ENCODE measurements at places on chromosomes 5 and 9.

- no peak for DNase-seq
Measured at GRCh38 chr5:76522103-76522935, 100.9 kb downstream of the F2RL2 start.

DNA sequence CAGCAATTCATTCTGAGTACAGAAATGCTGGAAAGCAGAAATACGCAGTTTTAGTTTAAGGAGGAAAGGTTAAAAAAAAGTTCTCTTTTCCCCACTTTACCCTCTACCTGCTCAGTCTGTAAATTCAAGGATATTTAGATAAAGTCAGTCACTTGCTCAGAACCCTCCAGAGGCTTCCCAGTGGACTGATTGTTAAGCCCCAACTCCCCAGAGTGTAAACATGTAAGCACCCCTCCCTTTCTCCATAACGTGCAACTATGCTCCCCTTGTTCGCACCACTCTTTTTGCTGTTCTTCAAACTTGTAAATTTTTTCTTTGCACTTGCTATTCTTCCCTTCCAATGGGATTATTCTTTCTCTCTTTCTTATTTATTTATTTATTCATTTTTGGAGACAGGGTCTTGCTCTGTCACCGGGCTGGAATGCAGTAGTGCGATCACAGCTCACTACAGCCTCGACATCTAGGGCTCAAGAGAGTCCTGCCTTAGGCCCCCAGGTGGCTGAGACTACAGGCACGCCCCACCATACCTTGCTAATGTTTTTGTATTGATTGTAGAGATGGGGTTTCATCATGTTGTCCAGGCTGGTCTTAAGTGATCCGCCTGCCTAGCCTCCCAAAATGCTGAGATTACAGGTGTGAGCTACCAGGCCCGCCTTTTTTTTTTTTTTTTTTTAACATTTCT is 32.5 kb upstream of the ERBIN start:
- no peak for DNase-seq

DNA sequence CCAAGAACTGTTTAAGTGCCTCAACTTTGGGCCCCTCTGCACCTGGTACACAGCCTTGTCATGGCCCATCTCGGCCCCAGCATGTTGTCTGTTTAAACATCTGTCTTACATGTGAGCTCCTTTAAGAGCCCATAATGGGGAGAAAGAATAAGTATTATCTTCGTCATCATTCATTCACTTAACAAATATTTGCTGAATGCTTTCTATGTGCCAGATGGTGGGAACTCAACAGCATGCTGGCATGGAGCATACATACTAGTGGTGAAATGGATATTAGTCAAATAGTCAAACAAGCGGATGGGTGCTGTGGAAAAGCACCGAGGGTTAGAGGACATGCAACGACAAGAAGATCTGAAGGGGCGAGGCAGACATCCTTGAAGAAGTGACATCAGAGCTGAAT is 54.5 kb downstream of the GABBR2 start:
- peak; percentile 97 for DNase-seq

DNA sequence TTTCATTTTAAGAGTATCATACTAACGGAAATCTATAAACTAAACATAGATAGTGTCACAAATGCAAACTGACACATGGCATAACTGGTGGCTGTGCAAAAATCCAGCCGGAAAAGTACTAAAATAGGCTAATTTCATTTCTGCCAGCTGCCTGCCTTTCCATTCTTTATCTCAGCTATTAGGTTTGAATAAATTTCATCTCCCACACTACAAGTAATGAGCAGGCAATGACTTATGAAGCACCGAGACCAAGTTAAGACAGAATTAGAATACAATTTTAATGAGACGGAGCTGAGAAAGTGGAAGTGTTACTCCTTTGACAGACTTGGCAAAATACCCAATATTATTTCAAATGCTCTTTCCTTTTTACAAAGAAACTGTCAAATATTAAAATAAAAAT is 258.8 kb upstream of the ZNF608 start:
- no peak for DNase-seq

- DNase-seq: no peak
Measured at GRCh38 chr9:33894316-33894715, 77.4 kb downstream of the UBE2R2 start.

DNA sequence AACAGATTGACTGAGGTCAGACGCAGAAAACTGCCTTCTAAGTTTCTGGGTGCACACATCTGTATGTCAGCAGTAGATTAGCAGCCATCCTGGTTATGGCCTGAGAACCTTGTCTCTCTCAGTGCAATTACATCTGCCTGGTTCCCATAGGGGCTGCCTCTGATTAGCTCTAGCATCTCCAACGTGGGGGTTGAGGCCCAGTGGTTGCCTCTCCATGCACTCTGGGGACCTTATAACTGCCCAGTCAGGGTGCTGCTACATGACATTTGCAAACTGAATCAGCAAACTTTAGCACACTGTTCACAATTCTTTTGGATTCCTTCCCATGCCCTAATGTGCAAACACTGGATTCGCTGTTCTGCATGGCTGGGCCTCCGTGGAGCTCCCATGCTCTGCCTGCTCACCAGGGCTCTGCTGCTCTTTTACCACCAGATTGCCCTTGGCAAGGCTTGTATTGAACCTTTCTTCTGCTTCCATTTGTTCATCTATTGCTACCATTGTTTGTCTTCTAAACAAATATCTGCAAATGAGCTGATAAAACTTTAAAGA is 36.2 kb downstream of the SNX18 start:
- no peak for DNase-seq

DNA sequence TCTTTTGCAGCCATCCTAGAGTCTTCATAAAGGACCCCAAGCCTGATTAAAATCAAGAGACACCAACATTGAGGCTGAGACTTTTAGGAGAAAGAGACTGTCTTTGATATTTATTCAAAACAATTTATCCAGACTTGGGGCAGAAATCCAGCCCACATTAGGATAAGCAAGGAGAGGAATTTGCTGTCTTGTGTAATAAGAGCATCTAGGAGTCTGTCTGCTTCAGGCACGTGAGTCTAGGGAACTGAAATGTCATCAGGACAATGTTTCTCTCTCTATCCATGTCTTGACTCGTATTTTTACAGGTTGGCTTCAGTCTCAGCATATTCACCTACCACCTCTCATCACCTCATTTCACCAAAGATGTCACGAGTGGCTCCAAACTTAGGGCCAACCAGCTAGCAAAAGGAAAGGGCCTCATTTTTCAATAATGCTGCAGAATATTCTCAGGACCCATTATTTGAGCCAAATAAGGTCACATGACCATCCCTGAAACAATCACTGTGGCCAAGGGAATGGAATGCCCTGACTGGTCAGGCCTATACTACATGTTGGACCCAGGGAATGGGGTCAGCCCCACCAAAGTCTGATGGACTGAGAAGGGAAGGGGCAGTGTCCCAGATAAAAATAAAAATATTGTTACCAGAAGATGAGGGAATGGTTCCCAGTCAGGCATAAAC is 70.3 kb upstream of the SAP30L start:
- no peak for DNase-seq

- no peak for DNase-seq
Measured at GRCh38 chr5:159759791-159760290, 156.4 kb upstream of the ADRA1B start.

DNA sequence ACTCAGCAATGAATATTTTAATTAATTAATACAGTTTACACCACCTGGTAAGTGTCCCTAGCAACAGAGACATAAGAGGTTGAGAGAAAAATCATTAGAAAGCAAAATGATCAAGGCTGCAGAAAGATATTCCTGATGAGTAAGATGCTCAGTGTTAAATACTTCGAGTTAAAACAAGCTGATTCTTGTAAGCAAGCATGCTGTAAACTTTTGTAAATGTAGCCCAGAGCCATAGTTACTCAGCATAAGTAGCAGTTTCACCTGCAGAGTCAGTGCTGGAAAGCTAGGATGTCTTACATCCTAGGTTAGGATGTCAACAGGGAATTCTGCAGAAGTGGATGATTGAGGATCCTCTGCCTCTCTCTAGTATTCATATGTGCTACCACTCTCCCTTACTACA is 4.2 kb downstream of the PRKACG start:
- DNase-seq: no peak

GRCh38 chr5:87340716-87341115 is 72.0 kb downstream of the CCNH start:
- DNase-seq: no peak

GRCh38 chr5:89445106-89445745 is 562.2 kb upstream of the MEF2C start:
- DNase-seq: no peak

GRCh38 chr5:78809444-78809843 is 160.9 kb upstream of the LHFPL2 start:
- DNase-seq: peak; percentile 58

GRCh38 chr5:99004960-99005359 is 76.2 kb upstream of the CHD1 start:
- DNase-seq: no peak

DNA sequence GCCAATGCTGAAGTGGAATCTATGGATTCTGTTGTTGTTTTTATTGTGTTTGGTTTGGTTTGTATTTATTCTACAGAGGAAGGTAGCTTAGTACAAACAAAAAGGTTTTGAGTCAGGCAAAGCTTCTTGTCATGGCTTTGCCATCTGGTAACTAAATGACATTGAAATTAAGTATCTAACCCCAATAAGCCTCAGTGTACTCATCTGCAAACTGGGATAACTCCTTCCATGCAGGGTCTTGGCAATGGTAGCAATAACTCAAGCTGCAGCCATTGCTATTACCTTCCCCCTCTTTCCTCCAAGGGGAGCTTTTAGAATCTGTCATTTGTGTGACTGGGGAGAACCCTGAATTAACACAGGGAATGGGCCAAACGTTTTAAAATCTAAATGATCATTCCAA is 79.7 kb downstream of the PLAC8L1 start:
- DNase-seq: no peak

GRCh38 chr5:12272389-12272788 is 368.1 kb upstream of the CTNND2 start:
- DNase-seq: no peak

- no peak for DNase-seq
Measured at GRCh38 chr9:25543806-25544205, 134.4 kb downstream of the TUSC1 start.

DNA sequence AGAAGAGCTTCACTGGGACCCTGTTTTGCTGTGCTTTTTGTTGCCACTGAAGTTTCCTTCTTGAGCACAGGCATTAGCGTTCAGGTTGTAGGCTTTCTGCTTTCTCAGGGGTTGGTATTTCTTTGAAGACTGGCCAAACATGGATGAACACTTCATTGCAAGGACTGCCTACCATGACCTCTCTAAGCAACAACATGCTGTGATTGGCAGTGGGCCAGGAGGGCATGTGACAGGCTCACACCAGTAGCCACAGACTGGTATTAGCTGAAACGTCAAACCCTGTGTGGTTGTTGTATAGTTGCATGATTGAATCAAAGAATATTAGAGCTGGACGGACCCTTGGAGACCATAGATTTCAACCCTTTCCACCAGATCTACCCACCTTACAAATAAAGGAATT is 20.0 kb upstream of the MLANA start:
- DNase-seq: peak; percentile 8

GRCh38 chr5:13866792-13867191 is 77.7 kb downstream of the DNAH5 start:
- DNase-seq: no peak

DNA sequence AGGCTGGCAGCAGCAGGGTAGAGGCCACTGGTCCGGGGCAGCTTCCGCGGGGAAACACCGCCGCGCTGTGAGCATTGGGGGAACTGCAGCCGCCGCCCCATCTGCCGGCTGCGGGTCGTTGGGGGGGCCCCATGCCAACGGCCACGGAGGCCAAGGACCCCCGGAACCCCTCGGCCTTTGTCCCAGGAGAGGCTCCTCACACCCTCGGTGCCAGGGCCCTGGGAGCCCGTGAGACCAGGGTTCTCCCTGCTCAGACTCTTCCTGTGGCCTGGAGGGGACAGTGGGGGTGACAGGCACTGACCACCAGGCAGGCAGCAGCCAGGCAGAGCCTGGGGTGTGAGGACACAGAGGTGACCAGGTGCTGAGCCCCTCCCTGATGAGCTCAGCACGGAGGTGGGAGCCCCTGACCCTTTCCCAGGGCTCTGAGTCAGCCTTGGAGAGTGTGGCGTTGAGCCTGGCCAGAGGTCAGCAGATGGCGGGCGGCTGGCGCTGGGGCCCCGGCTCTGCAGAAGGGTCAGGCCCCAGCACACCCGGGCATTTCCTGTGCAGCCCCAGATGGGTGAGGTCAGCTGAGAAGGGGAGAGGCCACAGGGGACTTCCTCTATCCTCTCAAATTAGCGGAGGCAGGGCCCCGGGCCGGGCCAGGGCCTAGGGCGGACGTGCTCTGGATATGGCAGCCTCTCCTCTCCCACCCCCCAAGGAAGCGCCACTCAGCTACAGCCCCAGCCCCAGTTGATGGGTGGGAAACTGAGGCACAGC is 17.9 kb upstream of the EGFL7 start:
- peak; percentile 38 for DNase-seq

GRCh38 chr5:159178978-159179377 is 30.4 kb downstream of the RNF145 start:
- no peak for DNase-seq

- no peak for DNase-seq
Measured at GRCh38 chr9:15480028-15480427, 30.7 kb downstream of the PSIP1 start.

DNA sequence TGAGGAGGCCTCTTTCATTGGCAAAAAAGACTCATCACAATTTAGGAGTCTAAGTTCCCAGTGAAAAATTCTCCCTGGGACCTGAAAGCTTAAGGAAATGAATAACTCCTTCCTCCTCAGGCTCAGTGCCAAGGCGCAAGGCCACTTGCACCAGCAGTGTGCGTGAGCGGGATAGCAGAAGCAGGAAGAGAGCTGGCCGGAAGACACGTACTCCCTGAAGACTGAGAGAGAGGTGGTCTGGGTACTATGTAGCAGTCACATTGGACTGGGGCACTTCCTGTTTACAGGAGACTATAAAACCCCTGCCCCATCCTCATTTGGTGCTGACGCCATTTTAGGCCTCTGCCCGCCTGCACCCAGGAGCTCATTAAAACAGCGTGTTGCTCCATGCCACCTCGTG is 66.3 kb upstream of the IL33 start:
- no peak for DNase-seq

GRCh38 chr9:95773053-95773418 is 102.5 kb upstream of the ERCC6L2 start:
- DNase-seq: no peak

DNA sequence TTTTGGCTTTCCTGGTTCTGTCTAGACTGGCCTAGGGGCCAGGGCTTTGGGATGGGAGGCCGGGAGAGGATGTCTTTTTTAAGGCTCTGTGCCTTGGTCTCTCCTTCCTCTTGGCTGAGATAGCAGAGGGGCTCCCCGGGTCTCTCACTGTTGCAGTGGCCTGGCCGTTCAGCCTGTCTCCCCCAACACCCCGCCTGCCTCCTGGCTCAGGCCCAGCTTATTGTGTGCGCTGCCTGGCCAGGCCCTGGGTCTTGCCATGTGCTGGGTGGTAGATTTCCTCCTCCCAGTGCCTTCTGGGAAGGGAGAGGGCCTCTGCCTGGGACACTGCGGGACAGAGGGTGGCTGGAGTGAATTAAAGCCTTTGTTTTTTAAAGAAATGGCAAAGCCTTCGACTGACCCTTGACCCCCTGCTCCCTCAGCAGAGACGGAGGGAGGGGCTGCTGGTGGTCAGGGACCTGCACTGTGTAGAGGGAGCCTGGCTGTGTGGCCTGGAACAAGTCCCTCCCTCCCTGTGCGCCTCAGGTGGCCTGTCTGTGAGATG is 11.1 kb downstream of the FPGS start:
- DNase-seq: no peak

GRCh38 chr5:75340714-75341478 is 3.9 kb downstream of the HMGCR start:
- no peak for DNase-seq

Measured in NCI-H345 (cell line).